ENCODE measurements at places on chromosomes 11 and 22.

DNA sequence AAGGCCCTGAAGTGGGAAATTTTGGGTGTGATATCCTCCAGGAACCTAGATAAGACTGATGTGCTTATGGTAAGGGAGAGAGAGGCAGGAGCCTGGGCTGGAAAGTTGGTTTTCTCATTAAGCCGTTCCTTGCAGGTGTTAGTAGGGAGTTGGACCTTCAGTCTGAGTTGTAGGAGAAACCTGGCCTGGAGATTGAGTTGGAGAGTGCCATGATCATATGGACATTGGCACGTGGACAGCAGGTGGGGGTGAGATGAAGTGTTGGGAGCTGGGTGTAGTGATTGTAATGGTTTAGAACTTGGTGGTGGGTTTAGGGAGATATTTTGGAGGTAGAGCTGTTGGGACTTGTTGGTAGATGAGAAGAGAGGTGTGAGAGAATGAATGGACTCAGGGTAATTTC lies 4.9 kb downstream of the PPP6R2 start:
- peaks cover 16% of the 10 kb centered on the region for H3K4me1 ChIP-seq
- no peak overlapping the region for H3K4me3 ChIP-seq

GRCh38 chr11:66860449-66860831 lies 3.6 kb downstream of the LRFN4 start:
- no peaks in the 10 kb centered on the region for H3K4me1 ChIP-seq
- no peaks in the 10 kb centered on the region for H3K27me3 ChIP-seq
- DNase-seq = no peak
- no peak overlapping the region for H3K4me3 ChIP-seq
- H3K27ac ChIP-seq = no peak overlapping the region
- H3K36me3 ChIP-seq = no peaks in the 10 kb centered on the region

DNA sequence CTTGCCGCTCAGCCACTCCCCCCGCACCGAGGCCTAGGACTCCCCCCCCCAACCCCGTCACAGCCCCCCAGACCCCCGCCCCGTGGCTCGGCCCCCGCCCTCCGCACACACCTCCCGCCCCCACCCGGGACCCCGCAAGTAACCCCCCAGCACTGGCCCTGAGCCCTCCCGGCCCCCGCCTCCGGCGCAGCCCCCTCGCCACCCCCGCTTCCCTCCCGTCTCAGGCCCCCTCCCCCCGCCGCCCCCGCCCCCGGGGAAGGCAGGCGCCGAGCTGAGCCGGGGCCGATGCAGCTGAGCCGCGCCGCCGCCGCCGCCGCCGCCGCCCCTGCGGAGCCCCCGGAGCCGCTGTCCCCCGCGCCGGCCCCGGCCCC lies 1.5 kb downstream of the SHANK3 start:
- no peak overlapping the region for H3K27ac ChIP-seq
- peaks cover 39% of the 10 kb centered on the region for H3K4me1 ChIP-seq
- H3K27me3 ChIP-seq = peaks cover 7% of the 10 kb centered on the region
- H3K4me3 ChIP-seq = peak overlapping the region; percentile 50
- DNase-seq = no peak

- peaks cover 30% of the 10 kb centered on the region for H3K36me3 ChIP-seq
- H3K27me3 ChIP-seq = no peaks in the 10 kb centered on the region
- H3K27ac ChIP-seq = no peak overlapping the region
These were observed 11.7 kb downstream of the SERGEF start for GRCh38 chr11:18001191-18001590.

DNA sequence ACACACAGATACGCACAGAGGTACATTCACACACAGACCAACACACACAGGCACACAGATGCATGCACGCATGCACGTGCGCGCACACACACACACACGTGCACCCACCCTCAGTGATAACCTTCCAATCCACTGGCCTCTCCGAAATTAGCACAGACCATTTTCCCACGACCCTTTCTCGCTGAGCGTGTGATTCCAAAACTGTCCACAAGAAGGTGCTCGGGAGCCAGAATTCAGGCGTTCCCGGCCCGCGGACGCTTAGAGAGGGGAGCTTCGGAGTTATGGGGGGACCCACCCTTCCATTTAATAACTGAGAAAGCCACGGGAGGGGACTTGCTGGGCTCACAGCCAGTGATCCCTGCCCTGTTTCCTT lies 33.8 kb upstream of the SLC35C1 start:
- H3K27ac ChIP-seq = peak overlapping the region; percentile 78
- peak; percentile 70 for DNase-seq
- peak overlapping the region; percentile 55 for H3K4me3 ChIP-seq
- no peaks in the 10 kb centered on the region for H3K36me3 ChIP-seq
- H3K27me3 ChIP-seq = no peaks in the 10 kb centered on the region
- no peaks in the 10 kb centered on the region for H3K4me1 ChIP-seq

DNA sequence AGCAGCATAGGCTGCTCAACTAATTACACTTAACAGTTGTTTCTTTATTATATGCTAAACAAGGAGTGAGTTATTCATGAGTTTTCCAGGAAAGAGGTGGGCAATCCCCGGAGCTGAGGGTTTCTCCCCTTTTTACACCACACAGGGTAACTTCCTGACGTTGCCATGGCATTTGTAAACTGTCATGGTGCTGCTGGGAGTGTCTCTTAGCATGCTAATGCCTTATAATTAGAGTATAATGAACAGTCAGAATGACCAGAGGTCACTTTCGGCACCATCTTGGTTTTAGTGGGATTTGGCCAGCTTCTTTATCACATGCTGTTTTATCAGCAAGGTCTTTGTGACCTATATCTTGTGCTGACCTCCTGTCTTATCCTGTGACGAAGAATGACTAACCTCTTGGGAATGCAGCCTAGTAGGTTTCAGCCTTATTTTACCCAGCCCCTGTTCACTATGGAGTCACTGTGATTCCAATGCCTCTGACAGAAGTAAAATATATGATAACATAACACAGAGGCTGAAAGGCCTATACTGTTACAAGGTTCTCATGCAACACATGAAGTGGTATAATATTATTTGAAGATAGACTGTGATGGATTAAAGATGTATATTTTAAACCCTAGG lies 41.3 kb upstream of the RDX start:
- H3K4me1 ChIP-seq = no peaks in the 10 kb centered on the region
- DNase-seq = peak; percentile 26
- H3K36me3 ChIP-seq = no peaks in the 10 kb centered on the region
- no peak overlapping the region for H3K4me3 ChIP-seq

- H3K27ac ChIP-seq = no peak overlapping the region
- no peaks in the 10 kb centered on the region for H3K27me3 ChIP-seq
- H3K4me3 ChIP-seq = no peak overlapping the region
- H3K36me3 ChIP-seq = no peaks in the 10 kb centered on the region
- H3K4me1 ChIP-seq = peaks cover 33% of the 10 kb centered on the region
- no peak for DNase-seq
These were observed 38.5 kb downstream of the SIK3 start for GRCh38 chr11:117059611-117060148.

- H3K27me3 ChIP-seq = no peaks in the 10 kb centered on the region
- peaks cover 29% of the 10 kb centered on the region for H3K4me1 ChIP-seq
- DNase-seq = peak; percentile 78
- H3K36me3 ChIP-seq = no peaks in the 10 kb centered on the region
- H3K4me3 ChIP-seq = no peak overlapping the region
- no peak overlapping the region for H3K27ac ChIP-seq
These were observed 8.2 kb upstream of the CCDC88B start for GRCh38 chr11:64331569-64332371.

- H3K27me3 ChIP-seq = no peaks in the 10 kb centered on the region
- no peak overlapping the region for H3K4me3 ChIP-seq
- H3K36me3 ChIP-seq = no peaks in the 10 kb centered on the region
- peak; percentile 82 for DNase-seq
- H3K4me1 ChIP-seq = no peaks in the 10 kb centered on the region
- H3K27ac ChIP-seq = peak overlapping the region; percentile 46
These were observed 109.5 kb downstream of the CCDC81 start for GRCh38 chr11:86483940-86484794.

GRCh38 chr11:3609416-3610265 lies 32.2 kb downstream of the ART5 start:
- H3K36me3 ChIP-seq = no peaks in the 10 kb centered on the region
- DNase-seq = no peak
- H3K27ac ChIP-seq = no peak overlapping the region
- H3K27me3 ChIP-seq = no peaks in the 10 kb centered on the region
- H3K4me1 ChIP-seq = no peaks in the 10 kb centered on the region

GRCh38 chr11:117950993-117951961 lies 22.1 kb upstream of the TMPRSS13 start:
- H3K4me1 ChIP-seq = peaks cover 6% of the 10 kb centered on the region
- no peak overlapping the region for H3K27ac ChIP-seq
- no peak overlapping the region for H3K4me3 ChIP-seq
- no peaks in the 10 kb centered on the region for H3K36me3 ChIP-seq

DNA sequence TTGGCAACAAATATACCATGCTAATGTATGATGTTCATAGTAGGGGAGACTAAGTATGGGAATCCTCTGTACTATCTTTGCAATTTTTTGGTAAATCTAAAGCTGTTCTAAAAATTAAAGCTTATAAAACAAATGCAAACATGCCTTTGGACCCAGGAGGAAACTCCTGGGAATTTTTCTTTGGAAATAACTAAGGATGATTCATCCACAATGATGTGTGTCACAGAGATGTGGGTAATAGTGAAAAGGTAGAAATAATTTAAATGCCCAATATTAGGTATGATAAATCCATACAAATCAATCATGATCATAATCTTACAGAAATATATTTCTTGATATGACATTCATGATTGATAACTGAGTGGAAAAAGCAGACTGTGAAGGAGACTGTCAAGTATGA lies 135.8 kb downstream of the TRIM44 start:
- H3K4me1 ChIP-seq = peaks cover 25% of the 10 kb centered on the region
- DNase-seq = no peak
- no peak overlapping the region for H3K4me3 ChIP-seq
- no peak overlapping the region for H3K27ac ChIP-seq
- H3K27me3 ChIP-seq = no peaks in the 10 kb centered on the region
- no peaks in the 10 kb centered on the region for H3K36me3 ChIP-seq

Data from right atrium auricular region (tissue), 2 donors.